ENCODE measurements at places on chromosomes 2 and 18. TPM values are rescaled to one million over a fixed set of nuclear protein-coding genes. Genes with fewer than 3 reads are reported as not detected.

The CNDP1 gene
- total RNA-seq = not detected

The VAMP5 gene
- total RNA-seq = 56.3 TPM

The DYNC2LI1 gene
- total RNA-seq = 5.4 TPM

The RBM43 gene
- total RNA-seq = 1.6 TPM

The DUSP11 gene
- total RNA-seq = 11.4 TPM

Data from Right ventricle myocardium superior (tissue), 1 donor.